Right ventricle myocardium inferior (tissue), 1 donor: ENCODE measurements at places on chromosomes 5 and 9. TPM values are rescaled to one million over a fixed set of nuclear protein-coding genes. Genes with fewer than 3 reads are reported as not detected.

NUTM2G gene
- total RNA-seq = not detected

IL9 gene
- not detected for total RNA-seq

SLCO4C1 gene
- total RNA-seq = 0.08 TPM

EIF4E1B gene
- not detected for total RNA-seq

- no peak for DNase-seq
These were observed 28.7 kb downstream of the DYNC2I2 start for GRCh38 chr9:128627906-128628305.
